Fibroblast of skin of abdomen (primary cell): ENCODE measurements at places on chromosomes 16 and 17.

- no peak for DNase-seq
These were observed 29.3 kb upstream of the TNFRSF13B start for GRCh38 chr17:17001076-17001777.

DNA sequence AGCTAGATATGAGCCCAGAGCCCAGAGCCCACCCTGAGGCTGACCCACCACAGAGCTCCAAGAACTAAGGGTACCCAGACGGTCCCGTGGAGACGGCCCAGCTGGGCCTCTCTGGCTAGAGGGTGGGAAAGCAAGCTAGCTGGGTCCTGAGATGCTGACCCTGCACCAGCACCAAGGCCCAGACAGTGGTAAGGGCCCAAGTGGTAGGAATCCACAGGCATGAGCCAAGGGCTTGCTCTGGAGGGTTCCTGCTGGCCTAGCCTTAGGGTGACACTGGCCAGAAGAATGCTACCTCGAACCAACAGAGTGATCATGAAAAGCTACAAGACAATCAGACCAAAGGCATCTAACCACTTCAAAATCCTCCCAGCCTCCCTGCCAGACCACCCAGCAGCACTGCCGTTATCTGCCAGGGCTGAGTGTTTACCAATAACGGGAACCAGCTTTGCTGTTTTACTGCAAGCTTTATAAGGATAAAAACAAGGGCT is 13.2 kb downstream of the HIC1 start:
- peak; percentile 94 for DNase-seq

DNA sequence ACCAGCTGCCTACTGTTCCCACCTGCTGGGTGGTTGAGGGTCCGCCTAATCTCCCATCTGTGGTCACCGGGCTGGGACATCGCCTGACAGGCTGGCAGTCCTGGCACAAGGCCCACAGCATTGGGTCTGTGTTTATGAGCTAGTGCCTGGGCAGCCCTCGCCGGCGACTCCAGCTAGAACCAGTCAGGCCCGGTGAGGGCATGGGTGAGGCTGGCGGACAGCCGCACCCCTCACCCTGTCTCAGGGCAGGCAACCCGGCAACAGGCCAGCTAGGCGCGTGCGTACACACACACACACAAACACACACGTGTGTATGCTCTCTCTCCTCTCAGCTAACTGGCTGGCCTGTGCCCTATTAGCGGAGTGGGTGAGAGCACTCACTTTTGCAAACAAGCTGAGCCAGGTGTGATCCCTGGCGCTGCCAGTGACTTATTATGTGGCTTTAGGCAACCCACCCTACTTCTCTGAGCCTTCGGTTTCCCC is 10.4 kb downstream of the HSD11B2 start:
- no peak for DNase-seq

DNA sequence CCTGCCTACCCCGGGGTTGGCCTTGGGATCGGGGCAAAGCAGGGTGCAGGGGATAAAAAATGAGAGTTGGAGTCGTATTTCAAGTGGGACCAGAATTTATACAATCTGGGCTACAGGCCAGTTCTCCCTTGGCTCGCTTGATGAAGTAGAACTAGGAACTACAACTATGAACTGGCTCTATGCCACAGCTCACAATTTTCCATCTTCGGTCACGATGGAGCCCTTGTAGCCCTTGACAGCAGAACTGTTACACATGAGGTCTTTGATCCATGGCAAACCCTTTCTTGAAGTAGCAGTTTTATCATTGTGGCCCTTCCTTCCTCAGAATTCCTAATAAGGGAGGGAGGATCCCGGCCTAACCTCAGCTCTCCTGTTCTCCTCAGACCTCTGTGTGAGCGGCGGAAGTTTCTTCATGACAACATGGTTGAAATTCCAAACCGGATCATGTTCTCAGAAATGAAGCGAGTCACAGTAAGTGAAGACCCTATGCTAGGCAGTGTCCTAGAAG is 17.1 kb downstream of the LIG3 start:
- DNase-seq, result peak; percentile 89

DNA sequence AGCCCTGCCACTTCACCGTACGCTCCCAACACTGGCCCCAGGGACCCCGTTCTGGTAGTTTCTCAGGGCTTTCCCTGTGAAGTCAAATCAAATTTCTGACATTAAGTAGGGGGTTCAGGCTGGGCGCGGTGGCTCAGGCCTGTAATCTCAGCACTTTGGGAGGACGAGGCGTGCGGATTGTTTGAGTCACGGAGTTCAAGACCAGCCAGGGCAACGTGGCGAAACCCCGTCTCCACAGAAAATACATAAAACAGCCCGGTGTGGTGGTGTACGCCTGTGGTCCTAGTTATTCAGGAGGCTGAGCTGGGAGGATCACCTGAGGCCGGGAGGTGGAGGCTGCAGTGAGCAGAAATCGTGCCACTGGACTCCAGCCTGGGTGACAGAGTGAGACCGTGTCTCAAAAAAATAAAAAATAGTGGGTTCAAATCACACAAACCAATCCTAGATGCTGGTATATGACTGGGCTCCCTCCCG is 632 bp downstream of the CYBC1 start:
- no peak for DNase-seq

GRCh38 chr16:51814617-51815016 is 663.5 kb upstream of the SALL1 start:
- DNase-seq, result no peak

GRCh38 chr17:7956228-7956965 is 24.4 kb downstream of the CNTROB start:
- DNase-seq, result peak; percentile 64

DNA sequence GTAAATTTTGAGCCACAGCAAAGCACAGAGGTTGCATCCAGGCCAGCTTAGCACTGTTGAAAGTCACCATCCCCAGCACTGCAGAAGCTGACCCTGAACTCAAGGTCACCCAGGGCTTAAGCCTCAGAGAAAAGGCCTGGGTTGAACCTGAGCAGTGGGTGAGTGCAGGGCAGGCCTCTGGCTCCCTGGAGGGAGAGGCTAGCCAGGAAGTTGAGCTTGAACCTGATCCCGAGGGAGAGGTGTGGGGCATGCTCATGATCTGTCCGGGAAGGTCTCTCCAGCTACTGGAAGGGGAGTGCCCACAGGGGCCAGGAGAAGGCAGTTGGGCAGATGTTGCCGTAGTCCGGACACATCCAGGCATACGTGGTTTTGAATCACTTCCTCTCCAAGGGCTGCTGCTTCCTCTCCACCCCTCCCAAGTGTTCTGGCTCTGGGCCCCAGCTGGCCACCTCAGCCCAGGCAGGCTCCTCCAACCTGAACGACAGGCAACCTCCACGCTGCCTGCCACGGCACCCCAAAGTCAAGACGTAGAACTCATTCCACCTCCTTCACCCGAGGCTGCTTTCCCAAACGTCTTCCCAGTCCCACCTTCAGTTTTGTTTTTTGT is 18.4 kb downstream of the CARHSP1 start:
- peak; percentile 67 for DNase-seq

- DNase-seq, result peak; percentile 93
These were observed 29.9 kb downstream of the YPEL2 start for GRCh38 chr17:59361386-59361785.

DNA sequence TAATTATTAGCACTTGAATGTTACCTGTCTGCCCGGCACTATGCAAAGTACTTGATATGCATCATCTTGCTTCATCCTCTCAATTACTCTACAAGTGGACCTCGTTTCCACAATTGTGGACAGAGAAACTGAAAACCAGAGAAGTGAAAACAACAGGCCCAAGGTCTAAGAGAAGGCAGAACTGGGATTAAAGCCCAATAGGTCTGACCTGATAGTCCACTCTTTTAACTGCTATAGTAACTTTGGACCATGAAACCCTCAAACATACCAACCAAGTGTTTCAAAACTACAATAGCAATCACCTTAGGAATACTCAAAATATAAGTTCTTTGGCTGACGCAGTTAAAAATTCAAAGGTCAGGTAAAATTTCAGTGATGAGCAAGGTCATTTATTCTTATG is 7.3 kb downstream of the STAT3 start:
- DNase-seq, result no peak

GRCh38 chr17:38656959-38657823 is 17.6 kb downstream of the EPOP start:
- no peak for DNase-seq

DNA sequence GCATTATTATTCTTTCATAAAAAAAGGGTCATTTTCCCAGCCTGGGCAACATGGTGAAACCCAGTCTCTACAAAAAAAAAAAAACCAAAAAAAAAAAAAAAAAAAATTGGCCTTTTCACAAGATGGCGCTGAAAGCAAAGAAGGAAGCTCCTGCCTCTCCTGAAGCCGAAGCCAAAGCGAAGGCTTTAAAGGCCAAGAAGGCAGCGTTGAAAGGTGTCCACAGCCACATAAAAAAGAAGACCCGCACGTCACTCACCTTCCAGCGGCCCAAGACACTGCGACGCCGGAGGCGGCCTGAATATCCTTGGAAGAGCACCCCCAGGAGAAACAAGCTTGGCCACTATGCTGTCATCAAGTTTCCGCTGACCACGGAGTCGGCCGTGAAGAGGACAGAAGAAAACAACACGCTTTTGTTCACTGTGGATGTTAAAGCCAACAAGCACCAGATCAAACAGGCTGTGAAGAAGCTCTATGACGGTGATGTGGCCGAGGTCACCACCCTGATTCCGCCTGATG is 4.9 kb upstream of the PGAP6 start:
- DNase-seq, result no peak

DNA sequence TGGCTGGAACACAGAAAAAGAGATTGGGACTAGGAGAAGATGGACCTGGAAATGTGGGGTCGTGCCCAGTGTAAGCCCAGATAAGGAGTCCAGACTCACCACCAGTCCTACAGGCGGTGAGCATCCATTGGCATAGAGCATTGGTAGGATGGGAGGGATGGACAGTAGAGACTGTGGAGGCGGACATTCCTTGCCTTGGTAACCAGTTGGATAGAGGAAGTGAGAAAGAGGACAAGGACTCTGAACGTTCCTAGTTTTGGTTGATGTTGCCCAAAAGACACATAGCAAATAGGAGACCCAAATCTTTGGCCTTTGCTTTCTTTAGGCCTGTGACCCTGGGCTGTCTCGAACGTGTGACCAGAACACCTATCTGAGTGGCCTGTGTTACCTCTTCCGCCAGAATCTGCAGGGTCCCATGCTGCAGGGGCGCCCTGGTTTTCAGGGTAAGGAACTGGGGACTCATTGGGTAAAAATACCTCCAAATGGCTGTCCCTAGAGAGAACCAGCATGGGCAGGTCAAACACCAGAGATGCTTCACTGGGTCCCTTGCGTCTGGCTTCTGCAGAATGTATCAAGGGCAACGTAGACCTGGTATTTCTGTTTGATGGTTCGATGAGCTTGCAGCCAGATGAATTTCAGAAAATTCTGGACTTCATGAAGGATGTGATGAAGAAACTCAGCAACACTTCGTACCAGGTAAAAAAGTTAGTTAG is 6.4 kb downstream of the ITGAL start:
- no peak for DNase-seq

DNA sequence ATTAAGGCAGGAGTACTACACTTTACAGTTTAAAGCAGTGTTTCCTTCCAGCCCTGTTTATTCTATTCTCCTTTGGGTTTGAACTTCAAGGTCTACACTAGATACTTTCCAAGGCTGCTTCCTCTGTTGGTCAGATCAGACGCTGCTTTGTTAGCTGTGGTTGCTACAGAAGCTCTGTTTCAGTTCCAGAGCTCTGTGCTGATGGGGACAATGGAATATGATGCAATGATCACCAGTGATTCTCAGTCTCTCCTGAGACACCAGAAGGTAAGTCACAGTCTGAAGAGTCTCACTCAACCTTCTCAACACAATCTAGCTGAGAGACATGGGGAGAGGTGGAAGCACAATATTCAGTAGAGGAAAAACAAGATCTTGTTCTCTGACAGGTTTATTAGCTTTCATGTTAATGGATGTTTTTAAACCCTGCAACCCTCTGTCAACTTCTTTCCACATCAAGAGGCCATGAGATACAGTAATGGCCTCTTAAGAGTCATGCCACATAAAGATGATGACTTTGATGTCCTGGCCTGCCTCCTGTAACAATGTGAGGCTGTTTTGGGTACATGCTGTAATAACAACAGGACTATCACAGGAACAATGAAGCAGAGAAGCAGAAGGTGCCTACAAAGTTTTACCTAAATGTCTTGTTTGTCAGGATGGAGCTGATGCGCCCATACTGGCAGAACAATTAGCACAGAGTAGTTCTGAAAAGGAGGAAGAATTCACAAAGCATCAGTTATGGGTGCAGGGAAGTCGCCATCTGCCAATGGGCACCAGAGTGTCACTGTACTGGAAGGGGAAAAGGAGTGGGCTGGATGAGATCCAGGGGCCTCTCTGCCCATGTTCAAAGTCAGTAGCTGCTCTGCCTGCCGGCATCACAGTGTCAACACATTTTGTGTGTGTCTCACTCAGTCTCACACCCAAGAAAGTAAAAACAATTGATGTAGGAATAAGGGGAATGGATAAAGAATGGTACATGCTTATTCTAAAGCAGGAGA is 33.4 kb downstream of the PSME3IP1 start:
- DNase-seq, result no peak

- no peak for DNase-seq
These were observed 8.7 kb downstream of the THRA start for GRCh38 chr17:40071313-40072039.

DNA sequence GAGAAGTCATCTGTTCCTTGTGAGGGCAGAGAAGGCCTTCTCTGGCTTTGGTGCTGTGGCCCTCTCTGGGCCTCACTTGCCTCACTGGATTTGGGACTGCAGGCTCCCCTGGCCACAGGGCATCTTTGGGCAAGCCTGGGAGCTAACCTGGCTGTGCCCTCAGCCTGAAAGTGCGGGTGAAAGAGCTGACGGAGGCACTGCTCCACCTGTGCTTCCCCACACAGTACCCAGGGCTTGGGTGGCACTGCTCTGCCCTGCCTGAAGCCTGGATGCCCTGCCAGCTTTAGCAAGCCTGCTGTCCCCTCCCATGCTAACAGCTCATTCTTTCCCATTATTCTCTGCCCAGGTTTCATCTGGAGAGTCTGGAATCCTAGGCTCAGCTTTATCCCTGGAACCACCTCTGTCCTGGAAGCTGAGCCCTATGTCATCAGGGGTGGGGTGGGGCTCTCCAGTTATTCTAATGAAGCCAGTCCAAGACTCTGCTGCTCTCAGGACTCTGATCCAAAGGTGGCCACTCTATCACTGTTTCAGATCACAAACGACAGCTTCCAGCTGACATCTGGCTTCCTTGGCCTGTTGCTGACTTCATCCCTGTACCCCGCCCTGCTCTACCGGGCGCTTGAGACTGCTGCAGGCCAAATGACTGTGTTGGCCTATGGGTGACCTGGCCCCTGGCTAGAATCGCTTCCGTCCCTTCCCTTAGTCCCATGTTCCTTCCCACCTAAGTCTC is 29.3 kb downstream of the HIC1 start:
- DNase-seq, result no peak

- DNase-seq, result no peak
These were observed 2.3 kb downstream of the CCL1 start for GRCh38 chr17:34360601-34361270.

DNA sequence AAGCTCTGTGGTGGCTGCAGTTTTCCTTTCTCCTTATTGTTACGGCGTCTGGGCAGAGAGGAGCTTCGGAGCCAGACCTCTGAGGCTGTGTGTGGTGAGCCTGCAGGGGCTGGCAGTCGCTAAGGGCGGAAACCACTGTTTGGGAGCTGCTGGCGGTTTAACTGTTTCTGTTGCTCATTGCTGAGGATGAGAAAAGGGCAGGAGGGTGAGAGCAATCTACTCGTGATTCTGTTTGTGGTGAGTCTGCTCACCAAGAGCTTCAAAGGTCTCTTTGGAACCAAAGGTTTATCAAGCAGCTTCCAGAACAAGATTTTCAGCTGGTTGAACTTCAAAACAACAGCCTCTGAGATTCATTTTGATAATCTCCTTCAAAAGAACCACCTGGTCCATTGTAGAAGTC is 143.9 kb downstream of the ANKFN1 start:
- DNase-seq, result peak; percentile 37
